ENCODE measurements at places on chromosomes 6 and 20. TPM values are rescaled to one million over a fixed set of nuclear protein-coding genes. Genes with fewer than 3 reads are reported as not detected.

- DNase-seq, result no peak
These were observed 2.8 kb upstream of the CYP24A1 start for GRCh38 chr20:54176610-54177009.

- DNase-seq, result no peak
These were observed 34.2 kb downstream of the GSS start for GRCh38 chr20:34921436-34921835.

GRCh38 chr6:170140129-170140528 lies 150.7 kb downstream of the DLL1 start:
- DNase-seq, result peak; percentile 49

Gene SIM1
- total RNA-seq, result 0.16 TPM

Gene CCDC170
- 0.38 TPM for total RNA-seq

Gene SPINT4
- not detected for total RNA-seq

Gene PNLDC1
- not detected for total RNA-seq
